ENCODE measurements at places on chromosomes 6 and 20.

- no peak for DNase-seq
Measured at GRCh38 chr6:133052465-133052864, 188.7 kb upstream of the EYA4 start.

DNA sequence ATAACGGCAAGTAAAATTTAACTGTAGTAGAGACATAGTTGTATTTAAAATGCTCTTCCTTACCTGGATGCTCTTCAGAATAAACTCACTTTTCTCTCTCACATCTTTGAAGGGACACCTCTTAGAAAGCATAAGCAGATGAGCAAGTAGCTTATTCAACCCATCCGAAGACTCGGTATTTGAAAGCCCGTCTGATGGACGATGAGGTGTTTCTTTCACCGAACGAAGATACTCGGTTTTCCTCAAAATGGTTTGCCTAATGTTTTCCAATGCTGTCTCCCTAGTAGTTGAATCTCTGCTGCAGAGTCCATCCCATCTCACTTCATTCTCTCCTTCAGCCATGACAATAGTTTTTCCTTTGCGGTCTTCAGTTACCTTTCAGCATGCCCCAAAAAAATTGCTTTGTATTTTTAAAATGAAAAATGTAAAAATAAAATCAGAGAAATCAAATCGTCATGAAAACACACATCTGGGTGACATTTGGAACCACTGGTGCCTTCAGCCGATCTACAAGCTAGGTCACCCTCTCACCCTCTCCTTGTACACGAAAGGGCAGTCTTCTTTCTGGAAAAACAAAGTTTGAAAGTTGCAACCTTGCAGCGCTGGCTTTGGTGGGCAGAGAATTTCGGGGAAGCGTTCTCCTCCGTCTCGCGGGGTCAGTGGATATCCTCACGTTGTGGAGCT is 772 bp downstream of the SESN1 start:
- DNase-seq = no peak

- DNase-seq = no peak
Measured at GRCh38 chr6:17886891-17887290, 100.5 kb downstream of the KIF13A start.

DNA sequence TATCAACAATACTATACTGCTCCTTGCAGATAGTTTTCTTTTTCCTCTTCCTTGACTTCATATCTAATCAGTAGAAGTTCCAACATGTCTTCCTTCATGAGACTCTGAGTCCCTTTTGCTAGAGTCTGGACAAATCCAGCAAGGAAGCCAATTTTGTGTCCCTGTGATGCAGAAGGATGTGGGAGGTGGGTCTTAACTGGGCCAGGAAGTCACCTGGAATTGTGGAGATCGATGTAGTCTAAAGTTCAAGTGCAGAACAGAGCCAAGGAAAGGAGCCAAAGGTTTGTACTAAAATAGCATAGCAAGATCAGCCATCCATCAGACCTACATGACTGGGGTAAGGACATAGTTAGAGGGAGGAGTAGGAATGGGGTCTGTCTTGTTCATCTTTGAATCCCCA is 37.6 kb downstream of the SPTLC3 start:
- no peak for DNase-seq

DNA sequence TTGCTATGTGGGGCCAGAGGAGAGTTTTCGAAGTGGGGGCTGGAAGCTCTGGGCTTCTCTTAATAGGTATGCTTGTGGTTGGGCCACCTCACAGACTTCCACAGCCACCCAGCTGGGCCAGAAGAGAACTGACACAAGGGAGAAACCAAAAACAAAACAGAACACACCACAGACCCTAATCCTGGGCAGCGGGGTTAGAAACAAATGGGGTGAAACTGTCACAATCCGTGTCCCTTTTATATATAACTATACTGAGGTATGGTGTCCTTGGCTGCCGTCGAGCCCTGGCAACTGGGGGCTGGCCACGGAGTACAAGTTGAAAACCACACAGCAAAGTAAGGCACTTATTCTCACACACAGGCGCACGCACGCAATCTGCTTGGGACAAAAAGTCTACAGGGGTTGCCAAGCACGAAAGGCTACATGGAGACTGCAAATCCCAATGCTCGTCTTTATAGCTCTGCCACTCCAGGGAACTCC is 78.3 kb downstream of the TRAM2 start:
- DNase-seq = no peak

GRCh38 chr6:7725412-7725811 is 487 bp upstream of the BMP6 start:
- DNase-seq = no peak

- DNase-seq = no peak
Measured at GRCh38 chr6:15626878-15627674, 35.8 kb downstream of the DTNBP1 start.

All from AG09309 (cell line).